NCI-H774 (cell line): ENCODE measurements at places on chromosomes 4 and X.

DNA sequence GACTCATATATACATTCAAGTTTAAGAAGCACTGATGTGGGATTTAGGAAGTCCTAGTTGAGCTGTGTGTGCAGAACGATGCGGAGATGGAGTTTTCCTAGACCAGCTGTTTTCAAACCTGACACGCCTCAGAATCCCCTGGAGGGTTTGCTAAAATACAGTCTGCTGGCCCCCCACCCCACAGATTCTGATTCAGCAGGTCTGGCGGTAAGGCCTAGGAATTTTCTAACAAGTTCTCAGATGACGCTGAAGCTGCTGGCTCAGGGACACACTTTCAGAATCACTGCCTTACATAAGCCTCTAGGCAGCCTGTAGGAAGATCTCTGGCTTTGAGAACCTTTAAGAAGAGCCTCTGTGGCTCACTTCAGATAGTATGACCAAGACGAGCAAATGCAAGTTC is 73.1 kb downstream of the PHEX start:
- no peak for DNase-seq

GRCh38 chrX:125293850-125294780 is 25.6 kb upstream of the TEX13C start:
- no peak for DNase-seq

DNA sequence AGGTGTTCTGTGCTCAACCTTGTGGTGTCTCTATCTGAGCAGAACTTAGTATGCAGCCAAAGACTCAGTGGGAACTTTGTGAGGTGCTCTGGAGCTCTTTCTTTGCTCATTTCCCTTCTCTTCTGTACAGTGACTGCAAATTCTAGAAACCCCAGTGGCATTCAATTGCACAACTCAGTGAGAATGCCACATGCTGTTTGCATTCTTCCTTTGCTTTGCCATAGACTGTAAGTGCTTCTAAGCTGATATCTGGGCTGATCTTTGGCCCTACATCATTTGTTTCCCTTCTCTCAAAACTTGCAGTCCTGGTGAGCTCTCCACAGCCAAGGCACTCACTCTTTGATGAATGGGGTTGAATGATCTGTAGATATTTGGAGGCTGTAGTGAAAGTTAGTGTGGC is 7.0 kb downstream of the PNMA3 start:
- no peak for DNase-seq

DNA sequence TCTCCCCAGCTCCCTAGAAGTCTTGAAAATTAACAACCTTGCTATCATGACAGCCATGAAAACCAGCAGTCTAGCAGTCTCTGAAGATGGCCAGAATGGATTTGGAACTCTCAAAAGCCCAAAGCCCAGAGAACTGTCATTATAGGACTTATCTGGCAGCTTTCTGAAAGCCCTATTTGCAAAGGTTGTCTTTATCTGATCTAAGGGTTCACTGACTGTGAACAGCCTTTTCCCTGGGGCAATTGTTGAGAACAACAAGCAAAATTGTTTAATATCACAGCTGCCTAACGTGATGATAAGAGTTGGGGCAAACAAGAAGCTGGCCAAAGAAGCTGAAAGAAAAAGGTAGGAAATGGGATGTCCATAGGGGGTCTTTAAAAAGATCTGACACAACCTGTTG is 20.9 kb upstream of the KLHL8 start:
- DNase-seq = no peak

- peak; percentile 34 for DNase-seq
Observed at GRCh38 chr4:16199093-16199492, 27.2 kb downstream of the TAPT1 start.

GRCh38 chr4:165177725-165178666 is 29.4 kb upstream of the KLHL2 start:
- no peak for DNase-seq

GRCh38 chr4:180203349-180203748 is 2039.9 kb upstream of the TENM3 start:
- DNase-seq = no peak

DNA sequence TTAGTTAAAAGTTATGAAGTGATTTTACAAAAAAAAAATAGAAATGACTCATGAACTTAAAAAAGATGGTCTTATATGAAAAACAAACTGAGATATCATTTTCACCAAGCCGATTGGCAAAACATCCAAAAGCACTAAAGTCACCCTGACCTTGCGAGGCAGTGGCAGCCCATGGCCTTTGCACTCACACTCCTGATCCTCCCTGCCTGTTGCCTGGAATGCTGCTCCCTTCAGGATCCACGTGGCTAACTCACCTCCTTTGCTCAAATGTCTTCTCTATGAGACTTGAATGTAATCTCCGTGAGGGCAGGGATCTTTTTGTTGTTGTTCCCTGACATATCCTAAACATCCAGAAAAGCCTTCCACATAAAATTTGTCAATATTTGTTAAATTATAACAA is 106.4 kb downstream of the RAPGEF2 start:
- no peak for DNase-seq

DNA sequence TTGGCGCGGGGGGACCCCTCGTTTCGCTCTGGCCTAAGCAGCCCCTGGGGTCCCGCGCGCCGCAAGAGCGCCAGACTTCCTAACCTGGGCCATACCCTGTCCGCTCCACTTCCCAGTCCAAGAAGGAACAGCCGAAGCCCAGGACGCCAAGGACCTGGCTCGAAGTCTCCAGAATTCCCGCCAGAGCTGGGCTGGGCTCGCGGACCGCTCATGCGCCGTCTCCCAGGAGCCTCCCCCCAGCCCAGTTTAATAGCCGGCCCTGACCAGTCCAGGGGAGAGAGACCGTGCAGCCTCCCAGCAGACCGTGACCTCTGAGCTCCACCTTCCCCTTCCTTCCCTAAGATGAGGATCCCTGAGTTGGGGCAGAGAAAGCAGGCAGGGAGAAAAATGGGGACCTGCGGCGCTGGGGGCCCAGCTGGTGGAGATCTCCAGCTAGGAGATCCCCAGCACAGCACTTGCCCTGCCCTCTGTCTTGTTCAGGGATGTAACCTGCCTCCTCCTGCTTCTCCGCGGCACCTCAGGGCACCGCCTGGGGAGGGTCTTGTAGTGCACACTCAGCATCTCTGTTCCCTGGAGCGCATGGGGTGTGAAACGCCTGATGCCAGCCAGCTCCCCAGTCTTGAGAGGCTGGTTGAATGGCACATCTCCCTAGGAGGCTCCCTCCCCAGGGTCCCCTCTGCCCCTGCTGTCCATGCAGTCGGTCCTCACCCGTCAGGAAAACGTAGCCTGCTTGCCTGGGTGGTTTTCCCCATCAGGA is 1.2 kb upstream of the LETM1 start:
- no peak for DNase-seq

DNA sequence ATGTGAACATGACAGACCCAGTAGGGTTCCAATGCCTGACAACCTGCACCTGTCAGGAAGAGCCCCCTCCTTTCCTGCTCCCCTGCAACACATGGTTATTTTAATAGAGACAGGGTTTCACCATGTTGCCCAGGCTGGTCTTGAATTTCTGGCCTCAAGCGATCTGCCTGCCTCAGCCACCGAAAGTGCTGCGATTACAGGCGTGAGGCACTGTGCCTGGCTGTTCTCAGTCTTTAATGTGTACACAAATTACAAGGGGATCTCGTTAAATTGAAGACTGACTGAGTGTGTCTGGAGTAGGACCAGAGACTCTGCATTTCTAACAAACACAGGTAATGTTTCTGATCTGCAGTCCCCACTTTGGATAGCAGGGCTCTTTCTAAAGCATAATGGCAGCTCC is 55.4 kb downstream of the NPNT start:
- DNase-seq = no peak

GRCh38 chr4:68984947-68985346 is 33.3 kb upstream of the UGT2A3 start:
- no peak for DNase-seq

DNA sequence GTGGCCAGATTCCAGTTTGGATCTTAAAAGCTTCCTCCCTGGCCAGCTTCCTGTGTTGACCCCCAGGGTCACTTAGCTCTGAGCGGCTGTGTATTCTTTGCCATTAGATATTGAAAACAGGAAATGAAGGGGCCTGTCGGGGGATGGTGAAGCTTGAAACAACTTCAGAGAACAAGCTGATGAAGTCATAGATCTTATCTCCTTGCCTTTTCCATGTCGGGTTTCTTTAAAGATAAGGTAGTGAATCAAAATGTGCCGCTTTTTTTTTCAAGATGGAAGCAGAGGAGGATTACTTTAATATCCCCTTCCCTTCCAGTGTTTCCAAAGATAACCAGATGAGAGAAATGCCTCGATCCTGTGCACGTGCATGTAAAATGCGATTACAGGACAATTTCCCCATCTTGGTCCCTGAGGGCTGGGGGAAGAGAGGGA is 508.5 kb downstream of the MID1IP1 start:
- no peak for DNase-seq

GRCh38 chr4:139333046-139333445 is 30.8 kb upstream of the NDUFC1 start:
- DNase-seq = no peak

GRCh38 chr4:925771-926500 is 6.2 kb downstream of the GAK start:
- DNase-seq = no peak

DNA sequence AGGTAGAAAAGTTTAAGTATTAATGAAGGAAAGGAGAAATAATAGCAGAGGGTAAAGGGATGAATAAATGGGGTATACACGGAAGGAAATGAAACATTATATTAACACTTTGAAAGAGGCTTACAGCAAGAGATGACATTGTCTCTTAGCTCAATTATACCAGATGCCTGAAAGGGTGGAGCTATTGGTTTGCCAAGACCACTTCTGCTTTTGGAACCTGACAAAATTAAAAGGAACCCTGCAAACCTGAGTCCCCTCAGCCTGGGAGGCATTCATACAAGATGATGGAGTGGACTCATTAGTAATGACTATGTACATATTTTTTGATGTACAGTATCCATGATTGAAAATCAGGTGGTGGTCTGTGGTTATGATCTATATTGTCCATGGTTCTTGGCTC is 45.1 kb upstream of the HPF1 start:
- DNase-seq = no peak

GRCh38 chrX:17559728-17560379 is 177.4 kb upstream of the SCML1 start:
- no peak for DNase-seq

GRCh38 chrX:105018865-105019264 is 201.6 kb downstream of the TEX13A start:
- DNase-seq = no peak

DNA sequence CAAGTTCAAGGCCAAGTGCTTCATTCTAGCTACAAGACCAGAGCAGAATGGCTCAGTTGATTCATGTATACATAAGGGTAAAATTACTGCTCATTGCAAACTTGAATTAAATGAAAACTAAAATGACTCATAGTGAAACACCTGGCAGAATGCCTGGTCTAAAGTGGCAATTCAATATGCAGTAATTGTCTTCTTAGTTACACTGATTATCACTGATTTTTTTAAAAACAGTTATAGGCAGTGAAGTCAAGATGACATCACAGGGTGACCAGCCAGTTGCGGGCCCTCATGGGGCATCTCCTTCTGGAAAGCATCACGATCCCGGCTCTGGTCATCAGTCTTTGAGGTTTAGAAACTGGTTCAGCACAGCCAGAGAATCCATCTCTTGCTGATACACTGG is 154.2 kb downstream of the RAB28 start:
- DNase-seq = peak; percentile 50

- no peak for DNase-seq
Observed at GRCh38 chr4:71992571-71993312, 39.1 kb upstream of the NPFFR2 start.

DNA sequence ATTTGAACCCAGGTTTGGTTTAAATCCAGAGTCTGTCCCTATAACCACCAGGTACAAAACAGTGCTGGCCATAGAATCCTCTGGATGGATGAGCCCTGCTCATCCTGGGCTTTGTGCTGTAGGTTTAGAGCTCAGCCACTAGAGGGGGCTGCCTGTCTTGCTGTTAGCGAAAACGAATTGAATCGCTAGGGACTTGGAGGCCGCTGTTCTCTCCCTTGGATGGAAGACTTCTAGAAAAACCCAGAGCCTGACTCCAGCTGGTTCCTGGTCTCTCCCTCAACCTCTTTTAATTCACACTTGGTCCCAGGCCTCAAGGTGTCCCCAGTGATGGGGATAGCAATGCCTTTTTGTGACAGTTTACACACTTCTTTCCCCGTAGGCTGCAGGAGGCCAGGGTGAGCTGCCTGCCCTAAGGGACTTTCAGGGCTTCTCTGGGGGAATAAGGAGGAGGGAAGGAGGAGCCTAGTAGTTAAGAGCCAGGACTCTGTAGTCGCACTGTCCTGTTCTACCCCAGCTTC is 8.7 kb downstream of the RIPPLY1 start:
- no peak for DNase-seq

DNA sequence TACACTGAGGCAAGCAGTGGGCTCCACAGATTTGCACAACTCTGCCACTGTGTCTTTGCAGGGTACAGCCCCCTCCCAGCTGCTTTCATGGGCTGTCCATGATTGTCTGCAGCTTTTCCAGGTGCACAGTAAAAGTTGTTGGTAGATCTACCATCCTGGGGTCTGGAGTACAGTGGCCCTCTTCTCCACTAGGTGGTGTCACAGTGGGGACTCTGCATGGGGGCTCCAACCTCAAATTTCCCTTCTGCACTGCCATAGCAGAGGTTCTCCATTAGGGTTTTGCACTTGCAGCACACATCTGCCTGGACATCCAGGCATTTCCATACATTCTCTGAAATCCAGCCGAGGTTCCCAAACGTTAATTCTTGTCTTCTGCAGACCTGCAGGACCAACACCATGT is 1002.3 kb downstream of the FAM133A start:
- DNase-seq = no peak

DNA sequence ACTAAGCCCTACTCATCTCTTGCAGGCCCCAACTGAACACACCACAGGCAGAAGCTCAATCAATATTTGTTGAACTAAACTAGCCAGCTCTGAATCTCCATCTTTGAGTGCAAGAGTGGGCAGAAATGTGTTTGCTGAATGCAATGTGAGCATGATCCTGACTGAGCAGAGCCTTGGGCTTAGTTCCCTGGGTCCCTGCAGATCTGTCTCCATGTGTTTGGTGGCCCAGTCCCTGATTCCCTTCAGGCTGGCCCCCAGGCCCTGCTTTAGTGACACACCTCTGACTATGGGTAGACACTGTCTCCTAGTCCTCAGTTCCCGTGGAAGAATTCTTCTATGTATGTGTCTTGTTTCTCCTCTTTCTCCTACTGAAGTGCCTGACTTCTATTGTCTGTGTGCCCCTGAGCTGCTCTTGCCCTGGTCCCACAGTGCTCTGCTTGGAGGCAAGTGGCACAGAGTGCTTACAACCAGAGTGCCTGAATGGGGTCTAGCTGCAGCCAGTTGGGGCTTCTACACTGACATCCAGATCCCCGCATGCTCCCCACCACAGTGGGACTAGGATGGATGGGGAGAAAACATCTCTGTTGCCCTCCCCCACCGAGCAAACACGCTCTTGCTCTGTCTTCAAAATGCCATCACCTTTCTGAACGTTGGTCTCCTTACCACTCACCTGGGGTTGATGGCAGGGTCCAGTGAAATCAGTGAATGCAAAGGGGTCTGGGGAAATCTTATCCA is 9.3 kb downstream of the PJA1 start:
- DNase-seq = no peak

- no peak for DNase-seq
Observed at GRCh38 chr4:80419946-80420345, 84.4 kb downstream of the CFAP299 start.
